ENCODE measurements at places on chromosomes 1 and 21.
A peak's percentile ranks its signal among the peaks of the same experiment; 100 is the strongest.

DNA sequence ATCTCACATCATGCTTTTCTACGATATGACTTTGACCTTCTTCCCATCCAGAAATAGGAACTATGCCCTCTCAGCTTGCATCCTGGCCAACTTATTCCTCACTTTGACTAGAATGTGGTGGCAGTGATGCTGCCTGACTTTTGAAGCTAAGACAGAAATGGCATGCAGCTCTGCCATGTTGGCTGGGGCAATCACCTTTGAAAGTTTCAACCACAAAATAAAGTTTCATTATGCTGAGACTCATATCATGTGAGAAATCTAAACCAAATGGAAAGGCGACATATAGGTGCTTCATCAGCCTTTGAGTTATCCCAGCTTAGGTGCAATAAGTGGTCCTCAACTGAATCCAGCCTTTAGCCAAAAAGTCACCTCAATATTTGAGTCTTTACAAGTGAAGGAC, 370.0 kb upstream of the CHRM3 start:
- DNase-seq = no peak

GRCh38 chr1:231546693-231547092, 18.2 kb downstream of the TSNAX start:
- DNase-seq = no peak

GRCh38 chr1:31934706-31935629, 3.2 kb downstream of the PTP4A2 start:
- no peak for DNase-seq

DNA sequence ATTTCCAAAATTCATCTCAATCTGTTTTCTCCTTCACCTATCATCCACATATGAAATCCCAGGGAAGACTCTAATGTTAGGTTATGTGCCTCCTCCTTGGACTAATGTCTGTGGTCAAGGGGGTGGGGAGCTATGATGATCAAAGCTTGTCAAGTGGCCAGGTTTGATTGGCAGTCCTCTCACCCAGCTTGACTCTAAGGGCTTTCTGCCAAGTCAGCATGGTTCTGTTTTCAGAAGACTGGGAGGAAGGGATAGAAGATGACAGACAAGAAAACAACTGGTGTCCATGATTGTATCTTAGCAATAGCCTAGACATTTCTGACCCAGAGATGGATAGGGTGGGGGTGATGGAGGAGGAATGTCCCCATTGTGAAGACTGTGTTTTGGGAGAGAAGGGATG, 9.1 kb upstream of the THEM5 start:
- DNase-seq = no peak

- DNase-seq = no peak
These were observed 56.8 kb upstream of the IRF2BP2 start for GRCh38 chr1:234666761-234667160.

DNA sequence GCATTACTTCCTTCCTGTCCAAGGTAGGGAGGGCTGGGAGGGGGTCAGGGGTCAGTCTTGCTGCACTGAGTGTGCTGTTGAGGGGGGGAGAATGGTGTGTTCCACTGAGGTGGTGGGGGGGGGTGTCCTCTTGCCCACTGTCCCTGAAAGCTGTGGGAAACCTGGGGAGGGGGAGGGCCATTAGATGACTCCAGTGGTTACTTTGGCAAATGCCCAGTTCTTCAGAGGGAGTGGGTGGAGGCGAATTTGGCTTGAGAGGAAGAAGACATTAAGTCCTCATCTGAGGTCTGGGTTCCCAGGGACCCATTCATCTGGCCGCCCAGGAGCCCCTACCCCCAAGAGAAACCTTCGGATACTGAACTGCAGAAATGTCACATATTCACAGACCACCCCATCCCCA, 36.2 kb downstream of the MEF2D start:
- DNase-seq = no peak

DNA sequence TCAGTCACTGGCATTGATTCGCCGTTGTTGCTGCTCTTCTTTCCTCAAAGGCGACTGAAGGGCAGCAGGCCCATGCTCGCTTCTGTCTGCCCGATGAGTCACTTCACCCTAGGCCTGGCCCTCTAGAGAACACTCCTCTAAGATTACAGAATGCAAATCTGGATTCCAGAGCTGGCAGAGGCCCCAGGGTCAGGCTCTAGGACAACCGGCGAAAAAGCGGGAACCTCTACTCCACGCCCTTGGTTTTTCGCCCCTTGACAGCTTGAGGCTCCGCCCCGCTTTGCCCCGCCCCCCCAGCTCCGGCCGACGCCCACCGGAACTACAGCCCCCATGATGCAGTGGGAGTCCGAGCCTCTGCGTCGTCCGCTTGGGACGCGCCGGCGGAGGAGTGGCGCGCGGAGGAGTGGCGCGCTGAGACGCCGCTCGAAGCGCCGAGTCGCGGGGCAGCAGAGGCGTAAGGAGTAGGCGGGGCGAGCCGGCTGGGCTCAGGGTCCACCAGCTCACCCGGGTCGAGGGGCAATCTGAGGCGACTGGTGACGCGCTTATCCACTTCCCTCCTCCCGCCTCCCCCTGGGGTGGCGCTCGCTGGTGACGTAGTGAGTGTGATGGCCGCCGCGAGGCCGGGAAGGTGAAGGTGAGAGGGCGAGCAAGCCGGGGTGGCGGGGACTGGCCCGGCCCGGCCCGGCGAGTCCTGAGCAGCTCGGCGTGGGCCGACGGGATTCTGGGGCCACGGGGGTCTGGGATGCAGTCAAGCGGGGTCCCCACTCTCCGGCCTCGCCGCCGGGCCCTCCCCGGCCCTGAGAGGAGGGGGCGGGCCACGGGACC, at the start of gene MFN2:
MFN2 (plus strand) TSS at position 594 of the 825 bp plus-strand sequence. CDS start 8,725 bp downstream, outside the sequence.
- peak; percentile 83 for DNase-seq

DNA sequence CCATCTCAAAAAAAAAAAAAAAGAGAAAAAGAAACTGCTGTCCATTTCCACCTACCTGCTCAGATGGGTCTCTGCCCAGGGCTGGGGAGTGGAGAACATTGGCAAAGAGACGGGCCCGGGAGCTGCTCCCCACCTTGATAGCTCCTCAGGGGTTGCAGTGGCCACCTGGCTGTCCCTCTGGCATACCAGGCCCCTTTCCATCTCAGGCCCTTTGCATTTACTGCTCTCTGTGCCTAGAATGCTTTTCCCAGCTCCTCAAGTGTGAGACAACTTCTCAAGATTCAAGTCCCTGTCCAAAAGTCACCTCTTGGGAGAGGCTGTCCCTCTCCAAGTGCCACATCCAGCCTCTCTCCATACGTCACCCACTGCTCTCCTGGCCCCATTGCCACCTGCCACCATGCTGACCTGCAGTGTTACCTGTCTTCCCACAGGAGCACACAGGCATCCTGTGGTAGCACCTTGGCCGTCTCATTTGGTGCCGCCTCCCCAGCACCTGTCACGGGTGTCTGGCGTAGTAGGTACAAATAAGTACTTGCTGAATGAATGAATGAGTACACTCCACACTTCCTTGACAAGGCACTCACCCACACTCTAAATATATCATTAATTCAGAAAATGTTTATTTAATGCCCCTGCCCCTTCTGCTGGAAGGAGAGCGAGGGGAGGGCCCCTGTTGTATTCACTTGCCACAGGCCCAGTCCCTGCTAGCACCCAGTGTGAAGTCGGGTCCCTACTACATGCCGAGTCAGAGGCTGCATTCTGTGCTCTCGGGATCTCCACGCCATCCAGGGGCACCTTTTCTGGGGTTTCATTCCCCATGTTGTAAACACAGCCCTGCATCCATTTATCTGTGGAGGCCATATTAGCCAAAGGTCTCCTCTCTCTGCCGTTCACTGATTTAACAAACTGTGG, 48.8 kb downstream of the DISP3 start:
- DNase-seq = no peak

- no peak for DNase-seq
These were observed 29.0 kb downstream of the BACE2 start for GRCh38 chr21:41196993-41197392.

DNA sequence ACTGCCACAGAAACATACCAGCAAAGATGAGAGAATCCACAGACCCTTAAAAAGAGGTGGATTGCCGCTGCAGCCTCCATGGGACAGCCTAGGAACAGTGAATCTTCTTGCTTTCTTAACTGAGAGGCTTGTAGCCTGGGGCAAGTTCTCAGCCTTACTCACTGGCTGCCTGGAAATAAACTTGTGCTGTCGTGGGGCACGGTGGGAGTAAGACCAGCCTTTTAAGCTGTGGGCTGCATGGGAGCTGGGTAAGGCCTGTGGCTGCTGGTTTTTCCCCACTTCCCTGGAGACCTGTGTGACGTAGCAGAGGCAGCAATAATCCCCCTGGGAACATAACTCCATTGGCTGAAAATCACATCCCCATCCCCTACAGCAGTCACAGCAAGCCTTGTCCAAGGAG, 30.8 kb downstream of the CD2 start:
- DNase-seq = no peak

DNA sequence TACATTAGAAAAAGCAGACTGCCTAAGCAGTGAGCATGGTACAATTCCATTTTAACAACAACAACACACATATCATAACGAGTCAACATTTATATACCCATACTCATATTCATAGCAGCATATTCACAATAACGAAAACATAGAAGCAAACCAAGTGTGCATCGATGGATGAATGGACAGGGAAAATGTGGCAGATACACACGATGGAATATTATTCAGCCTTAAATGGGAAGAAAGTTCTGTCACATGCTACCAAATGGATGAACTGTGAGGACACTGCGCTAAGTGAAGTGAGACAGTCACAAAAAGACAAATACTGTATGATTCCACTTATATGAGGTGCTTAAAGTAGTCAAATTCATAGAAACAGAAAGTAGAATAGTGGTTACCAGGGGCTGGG, 9.5 kb upstream of the MAN1C1 start:
- no peak for DNase-seq

GRCh38 chr1:6935361-6935883, 150.2 kb downstream of the CAMTA1 start:
- no peak for DNase-seq

Data from stimulated activated CD8-positive, alpha-beta memory T cell treated with anti-CD3 and anti-CD28 coated beads, Interleukin-4, amount 100 ng/mL, for 1 hour (primary cell).